ENCODE measurements at places on chromosomes 6 and 20.
A peak's percentile ranks its signal among the peaks of the same experiment; 100 is the strongest.

DNA sequence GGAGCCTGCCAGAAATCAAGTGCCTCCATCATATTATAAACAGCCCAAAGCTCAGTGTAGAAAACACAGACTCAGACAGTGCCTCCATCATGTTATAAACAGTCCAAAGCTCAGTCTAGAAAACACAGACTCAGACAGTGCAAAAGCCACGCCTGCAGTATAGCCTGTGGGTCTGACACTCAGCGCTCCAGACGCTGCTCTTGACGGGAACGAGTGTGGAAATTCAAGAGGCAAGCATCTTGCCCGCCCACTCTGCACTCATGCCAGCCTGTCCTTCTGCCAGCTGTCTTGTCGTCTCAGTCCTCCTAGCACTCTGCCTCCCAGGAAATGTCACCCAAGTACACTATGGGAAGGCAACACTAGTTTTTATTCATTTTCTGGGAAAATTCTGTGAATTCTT, 274.2 kb upstream of the CDH4 start:
- peak; percentile 24 for DNase-seq

DNA sequence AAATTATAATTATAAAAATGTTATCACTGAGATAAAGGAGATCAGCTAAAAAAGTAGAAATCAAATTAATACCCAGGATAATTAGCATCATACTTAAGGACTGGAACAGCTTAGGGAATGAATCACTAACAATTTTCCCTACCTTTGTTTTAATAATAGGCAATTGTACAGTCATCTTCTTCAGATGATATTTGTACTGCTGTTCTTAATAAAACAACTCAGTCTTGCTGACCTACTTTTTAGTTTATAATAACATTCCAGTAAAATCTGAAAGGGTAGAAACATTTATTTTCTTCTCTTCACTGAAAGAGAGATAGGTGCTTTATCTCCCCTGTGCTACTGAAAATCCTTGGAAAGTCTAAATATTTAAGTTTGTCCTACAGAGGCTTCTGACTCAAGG, 271.2 kb upstream of the THEMIS start:
- DNase-seq: no peak

DNA sequence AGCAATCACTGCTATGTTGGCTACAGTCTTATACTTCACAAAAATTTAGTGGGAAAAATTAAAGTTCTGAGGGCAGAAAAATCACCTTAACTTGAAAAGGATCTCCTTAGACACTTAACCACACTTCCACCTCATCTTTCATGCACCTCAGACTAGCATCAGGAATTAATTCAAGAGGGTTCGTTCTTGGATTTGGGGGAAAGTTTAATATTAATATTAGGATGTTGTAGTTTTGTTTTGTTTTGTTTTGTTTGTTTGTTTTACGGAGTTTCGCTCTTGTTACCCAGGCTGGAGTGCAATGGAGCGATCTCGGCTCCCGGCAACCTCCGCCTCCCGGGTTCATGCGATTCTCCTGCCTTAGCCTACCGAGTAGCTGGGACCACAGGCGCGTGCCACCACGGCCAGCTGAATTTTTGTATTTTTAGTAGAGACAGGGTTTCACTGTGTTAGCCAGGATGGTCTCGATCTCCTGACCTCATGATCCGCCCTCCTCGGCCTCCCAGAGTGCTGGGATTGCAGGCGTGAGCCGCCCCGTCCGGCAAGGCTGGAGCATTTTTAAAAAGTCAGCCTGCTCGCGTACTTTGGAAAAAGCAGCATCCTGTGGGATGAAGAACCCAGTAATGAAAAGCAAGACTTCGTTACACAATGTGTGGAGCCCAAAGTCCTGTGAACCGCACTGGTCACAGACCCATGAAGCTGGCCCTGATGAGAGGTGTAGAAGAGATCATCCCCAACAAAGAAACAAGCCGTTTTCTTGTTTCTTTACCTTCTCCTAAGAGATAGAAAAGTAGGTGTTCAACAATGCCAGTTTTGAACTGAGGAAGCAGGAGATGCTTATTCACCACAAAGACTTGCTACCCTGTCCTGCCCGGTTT, 194.9 kb downstream of the GPX5 start:
- no peak for DNase-seq

GRCh38 chr6:15622045-15622740, 40.6 kb downstream of the DTNBP1 start:
- no peak for DNase-seq

DNA sequence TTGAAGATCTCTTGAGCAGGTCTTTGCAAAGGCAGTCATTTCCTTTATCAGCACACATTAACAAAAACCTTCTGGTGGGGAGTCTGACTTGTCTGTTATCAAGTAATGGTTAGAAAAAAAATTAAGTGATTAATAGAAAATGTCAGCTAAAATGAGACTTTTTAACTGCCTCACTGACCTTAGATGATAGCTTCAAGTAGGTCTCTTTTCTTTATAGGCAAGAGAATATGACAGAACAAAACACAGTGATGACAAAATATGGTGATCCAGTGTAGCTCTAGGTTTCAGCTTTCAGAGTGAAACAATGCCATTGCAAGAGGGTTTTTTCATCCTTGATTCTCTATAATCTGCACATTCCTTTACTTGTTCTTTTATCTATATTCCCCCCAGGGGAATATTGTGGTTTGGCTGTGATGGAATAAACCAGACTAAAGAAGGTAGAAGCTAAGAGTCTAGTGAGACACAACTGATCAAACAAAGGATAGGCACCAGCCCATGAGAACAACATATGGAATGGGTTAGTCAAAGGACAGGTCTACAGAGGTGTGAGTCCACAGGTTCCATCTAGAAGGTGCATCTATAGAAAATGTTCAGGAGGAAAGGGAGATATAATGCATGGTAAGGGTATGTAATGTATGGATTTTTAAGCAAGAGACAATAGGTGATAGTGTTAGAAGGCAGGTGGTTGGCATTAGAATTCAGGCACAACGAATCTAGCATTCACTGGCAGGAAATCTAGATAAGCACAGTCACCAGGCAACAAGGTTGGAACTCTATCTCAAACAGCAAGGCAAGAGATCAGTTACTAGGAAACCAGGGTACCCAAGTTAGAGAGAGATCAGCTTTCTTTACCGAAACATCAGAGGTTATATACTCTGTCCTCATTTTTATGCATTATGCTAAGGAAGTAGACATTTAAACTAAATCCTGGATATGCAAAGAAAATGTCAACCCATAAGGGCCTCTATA, 228.9 kb upstream of the SMLR1 start:
- no peak for DNase-seq

- peak; percentile 85 for DNase-seq
These were observed 275.1 kb downstream of the GRIK2 start for GRCh38 chr6:101668496-101669030.

DNA sequence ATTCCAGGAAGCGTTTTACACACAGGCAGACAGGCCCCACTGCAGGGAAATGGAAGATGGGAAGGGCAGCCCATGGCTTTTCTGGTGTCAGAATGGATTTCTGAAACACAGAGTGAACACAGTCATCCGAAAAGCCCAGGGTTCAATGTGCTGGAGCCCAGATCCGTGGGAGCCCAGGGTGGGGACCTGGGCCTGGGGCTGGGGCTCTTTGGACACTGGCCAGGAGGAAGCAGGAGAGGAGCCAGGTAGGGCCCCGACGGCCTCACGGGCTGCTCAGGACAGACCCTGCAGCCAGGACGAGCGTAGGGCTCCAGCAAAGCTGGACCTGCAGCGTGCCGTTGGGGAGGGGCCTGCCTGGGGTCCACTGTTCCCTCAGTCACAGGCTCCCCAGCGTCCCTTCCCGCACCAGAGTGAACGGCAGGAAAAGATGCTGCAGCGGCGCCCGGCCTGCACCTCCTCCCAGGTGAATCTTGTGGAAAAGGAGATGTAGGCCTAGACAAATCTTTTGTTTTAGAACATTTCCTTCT, 24.3 kb upstream of the LSM14B start:
- DNase-seq: no peak

- no peak for DNase-seq
These were observed 21.2 kb downstream of the ATXN1 start for GRCh38 chr6:16740097-16740496.

DNA sequence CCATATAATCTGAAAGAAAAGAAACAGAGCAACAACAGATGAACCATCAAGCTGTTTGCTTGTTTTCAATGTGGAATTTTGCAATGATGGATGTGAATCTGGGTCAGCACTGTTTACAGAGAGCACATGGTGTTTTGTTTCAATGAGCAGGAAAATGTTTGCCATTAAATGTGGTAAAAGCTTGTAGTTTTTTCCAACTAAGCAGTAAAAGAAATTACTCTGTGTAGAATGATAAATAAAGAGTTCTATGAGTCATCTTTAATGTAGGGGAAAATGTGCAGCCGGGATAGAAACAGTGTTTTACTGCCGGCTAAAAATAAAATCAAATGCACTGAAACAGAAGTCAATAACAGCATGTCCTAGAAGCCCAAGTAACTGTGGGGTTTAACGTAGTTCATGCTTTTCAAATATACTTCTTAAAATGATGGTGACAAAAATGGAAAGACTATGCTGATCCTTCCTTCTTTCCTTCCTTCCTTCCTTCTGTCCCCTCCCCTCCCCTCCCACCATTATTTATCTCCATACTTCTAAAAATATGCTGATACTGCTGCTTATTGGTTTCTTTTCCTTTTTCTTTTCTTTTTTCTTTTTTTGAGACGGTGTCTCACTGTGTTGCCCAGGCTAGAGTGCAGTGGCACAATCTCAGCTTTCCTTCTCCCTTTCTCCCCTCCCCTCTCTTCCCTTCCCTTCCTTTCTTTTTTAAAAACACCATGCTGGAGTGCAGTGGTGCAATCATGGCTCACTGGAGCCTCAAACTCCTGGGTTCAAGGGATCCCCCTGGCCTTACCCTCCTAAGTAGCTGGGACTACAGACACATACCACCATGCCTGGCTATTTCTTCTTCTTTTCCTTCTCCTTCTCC, 6.3 kb upstream of the NAA20 start:
- DNase-seq: no peak

GRCh38 chr20:20034486-20034885, 17.3 kb downstream of the NAA20 start:
- DNase-seq: no peak

- DNase-seq: no peak
These were observed 89.1 kb upstream of the E2F3 start for GRCh38 chr6:20312606-20313005.

DNA sequence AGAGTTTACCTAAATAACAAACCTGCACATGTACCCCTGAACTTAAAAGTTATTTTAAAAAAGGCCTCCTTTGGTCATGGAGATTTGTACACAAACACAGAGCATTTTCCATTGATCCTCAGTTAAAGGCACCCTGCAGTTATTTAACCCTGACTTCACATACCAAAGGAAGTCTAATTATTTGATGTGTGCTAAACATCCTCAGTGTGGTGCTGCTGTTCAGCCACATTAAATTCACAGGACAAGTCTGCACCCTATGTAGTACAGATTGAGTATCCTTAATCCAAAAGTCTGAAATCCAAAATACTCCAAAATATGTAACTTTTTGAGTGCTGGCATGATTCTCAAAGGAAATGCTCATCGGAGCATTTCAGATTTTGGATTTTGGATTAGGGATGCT, 21.4 kb downstream of the KCNQ5 start:
- DNase-seq: no peak

DNA sequence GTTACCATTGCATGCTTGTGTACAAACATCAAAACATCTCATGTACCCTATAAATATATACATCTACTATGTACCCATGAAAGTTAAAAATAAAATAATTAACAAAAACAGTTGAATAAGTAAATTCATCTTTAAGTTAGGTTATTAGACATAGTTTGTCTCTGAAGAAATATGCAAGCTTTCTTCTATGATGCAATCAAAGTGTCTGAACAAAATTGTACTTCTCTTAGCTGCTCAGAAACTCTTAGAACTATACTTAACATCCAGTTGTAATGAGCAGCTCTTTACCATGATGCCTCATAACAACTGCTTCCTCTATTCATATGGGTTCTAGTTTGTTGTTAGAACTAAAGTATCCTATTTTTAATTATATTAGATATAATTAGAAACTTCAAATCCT, 5.9 kb downstream of the VNN1 start:
- no peak for DNase-seq

DNA sequence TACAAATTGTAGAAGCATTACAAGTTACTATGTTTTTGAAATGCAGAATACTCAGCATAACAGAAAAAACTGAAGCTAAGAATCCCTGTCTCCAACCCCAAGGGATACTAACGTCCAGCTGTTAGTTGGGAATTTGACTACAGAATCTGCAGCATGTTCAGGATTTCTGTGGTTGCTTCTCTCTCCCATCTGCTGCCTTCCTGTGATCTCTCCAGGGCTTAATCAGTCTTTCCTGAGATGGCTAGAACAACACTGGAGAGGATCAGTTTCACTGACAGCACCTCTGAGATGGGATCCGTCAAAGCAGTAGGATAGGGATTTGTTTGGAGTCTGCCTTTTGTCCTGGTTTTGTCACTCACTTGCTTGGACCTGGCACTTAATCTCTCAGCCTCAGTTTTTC, 73.3 kb upstream of the NUP153 start:
- DNase-seq: no peak

GRCh38 chr20:63017826-63018411, 11.2 kb upstream of the BHLHE23 start:
- DNase-seq: no peak

GRCh38 chr6:46555129-46555528, 63.9 kb upstream of the RCAN2 start:
- DNase-seq: no peak

DNA sequence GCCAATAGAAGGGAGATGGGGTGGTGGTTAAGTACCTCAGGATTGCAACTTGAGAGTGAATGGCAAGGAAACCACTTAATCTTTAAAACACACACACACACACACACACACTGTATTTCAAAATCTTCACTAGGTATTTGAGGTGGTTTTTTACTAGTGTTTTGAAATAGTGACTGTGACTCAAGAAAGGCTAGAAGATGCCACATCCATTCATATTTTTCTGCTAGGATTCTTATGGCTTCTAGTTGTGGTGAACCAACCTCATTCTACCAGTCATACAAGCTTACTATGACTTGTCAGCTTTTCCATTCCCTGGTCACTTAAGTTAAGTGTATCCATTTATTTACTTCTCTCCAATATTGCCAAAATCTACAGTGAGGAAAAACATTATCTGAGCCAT, 519.4 kb upstream of the JAG1 start:
- no peak for DNase-seq

DNA sequence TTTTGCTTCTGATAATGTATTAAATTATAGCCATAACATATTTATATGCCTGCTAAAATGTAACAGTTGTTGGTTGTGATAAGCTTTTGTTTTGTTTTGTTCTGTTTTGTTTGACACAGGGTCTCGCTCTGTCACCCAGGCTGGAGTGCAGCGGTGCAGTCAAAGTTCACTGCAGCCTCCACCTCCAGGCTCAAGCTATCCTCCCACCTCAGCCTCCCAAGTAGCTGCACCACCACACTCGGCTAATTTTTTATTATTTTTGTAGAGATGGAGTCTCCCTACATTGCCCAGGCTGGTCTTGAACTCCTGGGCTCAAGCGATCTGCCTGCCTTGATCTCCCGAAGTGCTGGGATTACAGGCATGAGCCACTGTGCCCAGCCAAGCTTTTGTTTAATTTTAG, 157.8 kb downstream of the ARID1B start:
- no peak for DNase-seq

GRCh38 chr6:5108068-5108467, 22.9 kb downstream of the PPP1R3G start:
- DNase-seq: no peak
